ENCODE measurements at places on chromosomes 13 and 19.

GRCh38 chr13:51637852-51638215 lies 53.6 kb downstream of the WDFY2 start:
- DNase-seq, result peak; percentile 56

- no peak for DNase-seq
Observed at GRCh38 chr13:59144700-59145099, 1019.0 kb downstream of the DIAPH3 start.

- DNase-seq, result no peak
Observed at GRCh38 chr13:97659602-97660001, 225.6 kb downstream of the RAP2A start.

GRCh38 chr13:84951128-84951527 lies 848.1 kb downstream of the SLITRK6 start:
- no peak for DNase-seq

GRCh38 chr13:40536443-40537113 lies 129.9 kb downstream of the FOXO1 start:
- no peak for DNase-seq

DNA sequence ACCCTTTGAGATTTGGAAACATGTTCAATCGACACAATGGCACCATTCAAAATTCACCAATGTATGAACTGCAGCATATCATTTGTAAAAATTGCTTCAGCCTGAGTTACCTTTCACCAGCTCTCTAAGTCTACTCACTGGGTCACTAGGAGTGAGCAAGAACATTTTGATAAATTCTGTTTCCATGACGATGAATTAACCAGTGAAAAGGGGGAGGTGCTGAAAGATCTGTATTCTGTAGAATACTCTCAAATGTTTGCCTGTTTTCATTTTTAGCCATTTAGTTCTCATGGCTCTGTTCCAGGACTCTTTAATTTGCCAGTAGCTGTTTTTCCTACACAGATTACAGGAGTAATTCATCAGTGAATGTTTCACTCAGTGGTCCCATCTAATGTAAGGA lies 883.4 kb downstream of the DIAPH3 start:
- DNase-seq, result no peak
